CD4-positive, CD25-positive, alpha-beta regulatory T cell (primary cell): ENCODE measurements at places on chromosomes 5 and 9.

DNA sequence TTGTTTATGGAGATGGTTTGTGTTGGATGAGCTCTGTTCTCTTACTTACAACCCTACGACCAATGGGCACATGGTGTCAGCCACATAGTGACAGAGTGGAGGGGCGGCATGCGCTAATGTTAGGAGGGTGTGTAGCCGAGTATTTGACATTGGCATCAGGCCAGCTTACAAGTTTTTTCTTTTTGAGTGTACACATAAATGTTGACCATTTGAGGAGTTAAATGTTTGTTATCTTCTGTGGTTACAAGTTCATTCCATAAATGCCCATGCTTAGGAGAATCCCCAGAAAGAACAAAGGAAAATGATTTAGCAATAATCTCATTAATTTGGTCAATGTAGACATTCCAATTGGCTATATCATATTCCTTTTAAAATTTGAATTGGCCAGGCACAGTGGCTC, 180.1 kb upstream of the ELL2 start:
- no peak for DNase-seq

GRCh38 chr5:115463983-115464382, 80.6 kb downstream of the FEM1C start:
- DNase-seq = no peak

DNA sequence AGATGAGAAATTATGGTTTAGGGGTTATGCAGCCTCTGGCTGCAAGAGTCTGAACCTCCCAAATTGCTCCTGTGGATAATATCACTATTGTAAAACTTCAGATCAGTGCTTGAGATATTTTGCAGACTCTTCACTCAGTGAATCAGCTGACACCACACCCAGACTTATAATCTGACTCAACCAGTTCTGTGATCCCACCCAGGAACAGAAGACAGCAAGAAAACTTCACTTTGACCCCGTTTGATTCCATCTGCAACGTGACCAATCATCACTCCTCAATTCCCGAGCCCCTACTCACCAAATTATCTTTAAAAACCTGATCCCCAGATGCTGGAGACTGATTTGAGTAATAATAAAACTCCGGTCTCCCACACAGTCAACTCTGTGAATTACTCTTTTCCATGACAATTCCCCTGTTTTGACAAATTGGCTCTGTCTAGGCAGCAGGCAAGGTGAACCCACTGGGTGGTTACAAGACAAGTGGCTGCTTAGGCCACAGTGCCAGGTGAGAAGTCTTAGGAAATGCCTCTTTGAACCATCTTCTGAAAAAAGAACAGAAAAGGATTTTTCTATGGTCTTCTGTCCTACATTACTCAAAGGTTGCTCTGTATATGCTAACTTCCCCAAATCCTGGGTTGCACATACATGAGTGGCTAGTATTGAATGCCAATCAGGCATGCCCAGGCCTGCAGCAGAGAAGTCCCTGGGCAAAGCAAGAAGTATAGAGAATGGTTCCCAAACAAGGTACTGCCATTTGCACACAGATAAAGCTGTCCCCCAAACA, 588.0 kb downstream of the PRELID2 start:
- DNase-seq = no peak

DNA sequence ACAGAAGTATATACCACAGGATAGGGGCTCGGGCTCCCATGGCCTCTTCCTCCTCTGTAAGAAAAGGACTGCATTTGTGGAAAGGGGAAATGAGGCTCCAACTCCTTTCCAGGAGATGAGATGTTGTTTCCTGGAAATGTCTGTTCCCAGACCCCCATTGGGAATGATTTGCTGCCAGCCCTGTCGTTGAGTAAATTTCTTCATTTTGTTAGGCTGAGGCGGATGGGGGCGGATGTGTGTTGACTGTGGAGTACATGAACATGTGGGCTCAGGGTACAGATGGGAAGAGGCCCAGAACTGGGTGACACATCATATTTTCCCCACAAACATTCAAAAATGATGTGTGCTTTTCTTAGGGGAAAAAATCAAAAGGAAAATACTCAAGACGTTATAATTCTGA, 28.8 kb upstream of the TNFAIP8 start:
- DNase-seq = no peak

- DNase-seq = no peak
Measured at GRCh38 chr9:137355761-137356365, 53.8 kb upstream of the NRARP start.

DNA sequence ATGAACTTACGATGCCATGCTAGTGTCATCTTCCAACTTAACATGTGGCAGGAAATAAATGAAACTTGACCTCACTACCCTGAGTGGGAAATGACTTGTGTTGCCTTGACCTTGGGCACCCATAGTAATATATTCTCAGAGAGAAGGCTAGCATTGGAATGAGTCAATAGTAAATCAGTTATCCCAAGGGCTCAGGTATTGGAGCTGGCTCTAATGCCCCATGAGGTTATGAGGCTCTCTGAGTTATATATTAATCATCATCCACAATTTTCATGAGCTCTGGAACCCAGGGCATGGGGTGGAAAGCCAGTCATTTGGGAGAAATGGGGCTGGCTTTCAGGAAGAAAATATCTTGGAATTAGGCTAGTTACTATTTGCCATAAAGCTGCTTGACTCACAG, 42.4 kb upstream of the SMIM32 start:
- DNase-seq = no peak

DNA sequence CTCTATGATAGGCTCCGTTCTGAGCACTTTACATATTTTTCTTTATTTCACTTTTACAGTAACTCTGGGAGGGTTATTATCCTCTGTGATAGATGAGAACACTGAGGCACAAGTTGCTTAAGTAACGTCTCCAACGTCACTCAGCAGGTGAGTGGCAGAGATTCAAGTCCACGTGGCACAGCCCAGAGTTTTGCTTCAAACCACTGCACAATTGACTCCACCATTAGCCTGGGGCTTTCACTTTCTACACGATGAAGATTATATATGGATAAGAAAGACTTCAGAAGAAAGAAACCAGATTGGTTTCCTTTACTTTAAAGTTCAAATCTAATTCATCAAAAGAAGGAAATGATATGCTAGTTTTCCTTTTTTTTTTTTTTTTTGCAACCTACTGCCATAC, 245.9 kb downstream of the SYK start:
- DNase-seq = peak; percentile 6

- no peak for DNase-seq
Measured at GRCh38 chr9:136537896-136538598, 7.8 kb downstream of the NOTCH1 start.

DNA sequence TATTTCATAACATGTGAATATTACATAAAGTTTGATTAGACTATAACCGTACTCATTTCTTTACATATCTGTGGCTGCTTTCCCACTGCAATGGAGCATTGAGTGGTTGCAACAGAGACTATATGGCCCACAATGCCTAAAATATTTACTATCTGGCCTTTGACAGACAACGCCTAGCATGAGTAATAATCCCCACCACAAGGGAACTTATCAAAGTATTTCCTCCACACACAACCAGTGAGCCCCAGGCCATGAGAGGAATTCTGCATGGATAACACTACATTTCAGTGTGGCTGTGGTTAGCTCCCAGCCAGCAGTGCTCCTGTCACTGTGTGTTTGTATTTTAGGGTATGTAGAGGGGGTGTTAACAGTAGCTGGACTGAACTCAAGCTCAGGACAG, 54.8 kb downstream of the FAM81B start:
- no peak for DNase-seq

GRCh38 chr5:61884252-61884855, 421.7 kb upstream of the KIF2A start:
- no peak for DNase-seq

- DNase-seq = no peak
Measured at GRCh38 chr9:127566351-127567001, 45.6 kb upstream of the STXBP1 start.

DNA sequence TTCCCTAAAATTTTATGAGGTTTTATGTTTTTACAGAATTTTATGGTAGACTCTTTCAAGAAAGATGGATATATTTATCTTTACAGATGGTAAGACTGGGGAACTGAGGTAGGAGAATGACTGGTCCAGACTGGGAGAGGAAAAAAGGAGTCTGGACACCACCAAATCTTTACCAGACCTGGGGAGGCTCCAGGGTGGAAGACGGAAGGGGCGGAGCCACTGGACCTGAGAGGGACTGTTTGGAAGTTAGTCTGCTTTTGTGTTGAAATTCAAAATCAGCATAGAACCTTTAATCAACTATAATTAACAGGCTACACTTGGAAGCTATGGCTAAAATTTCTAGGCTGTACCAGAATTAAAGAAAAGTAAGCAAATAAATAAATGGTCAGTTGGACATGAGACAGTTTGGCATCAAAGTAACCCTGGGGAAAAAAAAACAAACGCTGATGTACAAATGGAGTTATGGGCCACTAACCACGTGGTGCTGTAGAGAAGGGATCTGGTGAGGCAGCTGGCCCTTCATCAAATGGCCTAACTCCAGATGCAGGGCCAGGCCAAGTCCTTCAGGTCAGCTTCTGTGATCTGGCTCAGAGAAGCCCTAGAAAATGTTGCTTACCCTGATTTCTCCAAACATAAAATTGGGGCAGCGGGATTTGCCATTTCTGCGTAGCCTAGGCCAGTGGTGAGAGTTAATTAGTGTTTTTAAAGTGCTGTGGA, 155.1 kb downstream of the ARSB start:
- DNase-seq = no peak

DNA sequence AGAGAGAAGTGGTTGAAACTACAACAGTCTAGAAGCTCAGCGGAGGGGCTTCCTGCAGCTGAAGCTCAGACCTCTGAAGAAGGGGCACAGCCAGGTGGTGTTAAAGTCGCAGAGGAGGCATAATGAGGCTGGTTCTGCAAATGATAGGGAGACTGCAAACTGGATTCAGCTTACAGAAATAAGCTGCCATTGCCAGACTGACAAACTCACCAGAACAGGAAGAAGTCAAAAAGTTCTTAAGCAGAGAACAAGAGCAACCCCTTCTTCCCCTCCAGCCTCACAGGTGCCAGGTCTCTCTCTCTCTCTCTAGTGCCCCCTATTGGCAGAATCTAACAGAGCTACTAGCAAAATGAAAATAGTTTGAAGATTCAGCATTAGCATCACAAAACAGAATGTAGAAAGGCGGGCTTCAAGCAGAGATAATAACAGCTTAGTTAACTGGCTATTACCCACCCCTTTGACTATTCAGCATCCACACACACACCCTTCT, 76.7 kb downstream of the GRAMD2B start:
- DNase-seq = no peak

DNA sequence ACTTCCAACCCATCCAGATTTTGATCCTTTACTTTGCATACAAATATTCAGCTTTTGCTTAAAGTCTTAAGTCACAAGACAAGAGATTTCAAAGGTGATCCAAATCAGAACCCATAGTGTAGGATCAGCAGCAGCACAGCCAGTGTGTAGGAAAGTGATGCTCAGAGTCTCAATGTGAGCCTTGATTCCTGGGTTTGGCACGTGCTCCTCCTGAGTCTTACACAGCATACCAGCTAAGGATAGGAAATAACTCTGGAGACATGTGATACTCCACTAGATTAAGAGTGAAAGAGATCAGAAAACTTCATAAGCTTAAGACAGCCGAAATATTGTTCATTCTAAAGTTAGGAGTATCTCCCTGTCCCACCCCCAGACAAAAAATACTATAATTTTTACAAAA, 344.9 kb downstream of the SEMA5A start:
- no peak for DNase-seq

DNA sequence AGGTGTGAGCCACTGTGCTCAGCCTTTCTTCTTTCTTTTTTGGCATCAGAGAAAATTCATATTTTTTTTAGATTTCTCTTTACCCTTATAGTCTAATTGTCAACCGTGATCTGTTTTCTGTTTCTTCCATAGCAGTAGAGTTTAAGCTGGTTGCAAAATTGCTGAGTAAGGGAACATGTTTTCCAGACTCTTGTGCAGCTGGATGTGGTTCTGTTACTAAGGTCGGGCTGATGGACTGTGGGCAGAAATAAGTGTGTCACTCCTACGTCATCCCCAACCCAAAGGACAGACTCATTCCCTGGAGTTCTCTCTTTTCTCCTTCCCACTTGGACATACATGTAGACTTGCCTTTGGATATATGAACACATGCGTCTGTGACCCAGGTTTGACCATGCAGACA, 64.1 kb upstream of the GOLM1 start:
- no peak for DNase-seq

- DNase-seq = no peak
Measured at GRCh38 chr5:16787278-16787677, 148.8 kb downstream of the MYO10 start.

DNA sequence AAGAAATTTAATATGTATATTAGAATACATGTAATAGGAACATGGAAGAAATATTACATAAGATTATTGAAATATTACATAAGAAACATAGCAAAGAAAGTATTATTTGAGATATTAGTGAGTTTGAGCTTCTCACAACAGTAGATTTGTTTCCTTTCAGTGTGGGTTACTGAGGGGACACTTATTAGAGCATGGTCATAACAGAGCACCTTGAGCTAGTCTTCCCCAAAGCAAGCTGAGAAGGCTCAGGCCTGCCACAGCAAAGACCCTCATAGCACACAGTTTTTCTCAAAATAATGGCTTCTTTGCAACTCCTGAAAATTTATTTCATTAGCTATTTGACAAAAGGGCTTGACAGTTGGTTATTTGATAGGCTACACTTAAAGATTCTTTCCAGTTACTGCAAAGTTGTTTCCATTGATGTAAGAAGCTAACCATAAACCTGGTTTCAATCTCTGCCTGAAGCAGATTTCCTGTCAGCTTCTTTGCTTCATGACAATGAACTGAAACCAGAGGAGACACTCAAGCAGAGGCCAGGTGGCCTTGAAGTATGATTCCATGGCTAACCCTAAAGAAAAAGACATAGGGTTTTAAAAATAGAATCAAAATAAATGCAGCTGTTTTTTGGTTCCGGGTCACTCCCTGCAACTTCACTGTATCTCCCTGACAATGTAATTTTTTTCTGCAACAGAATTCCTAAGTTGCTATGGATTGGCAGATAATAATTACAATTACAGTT, 68.6 kb downstream of the ERMP1 start:
- no peak for DNase-seq

DNA sequence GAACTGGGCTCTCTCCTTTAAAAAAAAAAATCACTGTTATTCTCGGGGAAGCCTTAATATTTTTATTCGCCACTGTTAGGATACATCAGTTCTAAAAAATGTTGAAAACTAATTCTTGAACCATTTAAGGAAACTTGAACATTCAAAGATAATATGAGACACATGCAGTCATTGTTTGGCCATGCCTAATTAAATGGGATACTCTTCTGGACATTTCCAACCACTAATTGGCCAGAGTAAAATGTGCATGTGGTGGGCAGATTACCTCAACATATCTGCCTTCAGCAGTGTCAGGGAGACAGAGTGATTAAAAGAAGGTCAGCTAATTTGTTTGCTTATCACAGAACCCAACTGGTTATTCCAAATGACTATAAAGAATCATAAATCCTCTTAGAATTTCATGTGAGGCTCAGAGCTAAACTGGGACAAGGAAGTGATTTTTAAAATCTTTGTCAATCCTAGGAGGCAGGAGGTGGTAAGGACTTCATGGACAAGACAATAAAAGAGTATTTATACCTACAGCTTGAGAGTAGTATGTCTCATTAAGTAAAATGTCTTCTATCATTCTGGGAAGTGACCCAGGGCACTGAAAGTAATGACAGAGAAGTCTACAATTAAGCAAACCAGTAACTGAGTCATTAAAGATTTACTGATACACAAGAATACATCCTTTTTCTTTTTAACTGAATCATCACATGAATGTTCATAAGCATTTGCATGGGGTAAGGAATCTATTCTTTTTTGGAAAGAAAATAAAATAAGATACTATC, 242.9 kb upstream of the TRPM3 start:
- DNase-seq = no peak

- no peak for DNase-seq
Measured at GRCh38 chr9:79371948-79372555, 199.7 kb upstream of the TLE4 start.
